Osteoblast (primary cell): ENCODE measurements at places on chromosomes 5 and 9. TPM values are rescaled to one million over a fixed set of nuclear protein-coding genes. Genes with fewer than 3 reads are reported as not detected.
A peak's percentile ranks its signal among the peaks of the same experiment; 100 is the strongest.

Gene IRX2
- total RNA-seq, result 5.3 and 7.2 TPM in 2 replicates

Gene C5orf58
- total RNA-seq, result not detected in 2 replicates

Gene SPINK13
- not detected in 2 replicates for total RNA-seq

Gene FAM221B
- total RNA-seq, result not detected in 2 replicates

Gene SLC6A18
- total RNA-seq, result not detected in 2 replicates

Gene PPIC
- total RNA-seq, result 92.8 and 109 TPM in 2 replicates

Gene FOXD4L6
- under 0.01 TPM in 1 of 2 replicates, not detected in the other for total RNA-seq

Gene LCN15
- total RNA-seq, result not detected in 2 replicates

Gene IFNA16
- not detected in 2 replicates for total RNA-seq

Gene TPPP
- total RNA-seq, result not detected in 2 replicates

Gene CORO2A
- 0.29 and 0.72 TPM in 2 replicates for total RNA-seq

Gene TLX3
- not detected in 2 replicates for total RNA-seq

Gene TMEM8B
- total RNA-seq, result 2.1 and 2.5 TPM in 2 replicates

- H3K27me3 ChIP-seq, result peaks cover 33% of the 10 kb centered on the region
- no peak overlapping the region for H3K4me3 ChIP-seq
- no peaks in the 10 kb centered on the region for H3K4me1 ChIP-seq
- H3K27ac ChIP-seq, result no peak overlapping the region
- no peak for DNase-seq
- no peaks in the 10 kb centered on the region for H3K36me3 ChIP-seq
Measured at GRCh38 chr5:72040513-72040912, 66.8 kb upstream of the MAP1B start.

GRCh38 chr5:171308453-171309275, at the start of gene TLX3:
Gene TLX3, plus strand, starts transcription at chr5:171309248. Its CDS starts 118 bp downstream, at chr5:171309366.
- DNase-seq, result peak; percentile 81
- no peak within 1 kb of the TSS for H3K27ac ChIP-seq
- no peaks in the 10 kb centered on the region for H3K36me3 ChIP-seq
- H3K4me1 ChIP-seq, result no peaks in the 10 kb centered on the region

DNA sequence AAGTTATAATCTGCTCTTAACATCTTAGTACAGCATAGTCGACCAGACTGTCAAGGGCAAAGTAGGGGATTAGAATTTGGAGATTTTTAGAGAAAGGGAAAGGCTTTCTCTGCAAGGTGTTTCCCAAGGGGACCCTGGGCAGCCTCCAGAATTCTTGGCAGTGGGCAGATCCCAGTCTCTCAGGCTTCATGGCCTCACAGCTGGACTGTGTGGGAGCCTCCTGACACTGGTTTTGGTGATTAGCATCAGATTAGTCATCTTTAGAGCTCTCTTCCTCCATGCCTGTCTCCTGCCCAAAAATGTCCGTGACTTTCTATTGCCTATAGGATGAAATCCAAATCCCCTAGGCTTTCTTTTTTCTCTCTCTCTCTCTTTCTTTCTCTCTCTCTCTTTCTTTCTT, 370.7 kb downstream of the ZSWIM6 start:
- no peak overlapping the region for H3K27ac ChIP-seq
- peak; percentile 53 for DNase-seq
- no peaks in the 10 kb centered on the region for H3K36me3 ChIP-seq
- peaks cover 11% of the 10 kb centered on the region for H3K27me3 ChIP-seq

DNA sequence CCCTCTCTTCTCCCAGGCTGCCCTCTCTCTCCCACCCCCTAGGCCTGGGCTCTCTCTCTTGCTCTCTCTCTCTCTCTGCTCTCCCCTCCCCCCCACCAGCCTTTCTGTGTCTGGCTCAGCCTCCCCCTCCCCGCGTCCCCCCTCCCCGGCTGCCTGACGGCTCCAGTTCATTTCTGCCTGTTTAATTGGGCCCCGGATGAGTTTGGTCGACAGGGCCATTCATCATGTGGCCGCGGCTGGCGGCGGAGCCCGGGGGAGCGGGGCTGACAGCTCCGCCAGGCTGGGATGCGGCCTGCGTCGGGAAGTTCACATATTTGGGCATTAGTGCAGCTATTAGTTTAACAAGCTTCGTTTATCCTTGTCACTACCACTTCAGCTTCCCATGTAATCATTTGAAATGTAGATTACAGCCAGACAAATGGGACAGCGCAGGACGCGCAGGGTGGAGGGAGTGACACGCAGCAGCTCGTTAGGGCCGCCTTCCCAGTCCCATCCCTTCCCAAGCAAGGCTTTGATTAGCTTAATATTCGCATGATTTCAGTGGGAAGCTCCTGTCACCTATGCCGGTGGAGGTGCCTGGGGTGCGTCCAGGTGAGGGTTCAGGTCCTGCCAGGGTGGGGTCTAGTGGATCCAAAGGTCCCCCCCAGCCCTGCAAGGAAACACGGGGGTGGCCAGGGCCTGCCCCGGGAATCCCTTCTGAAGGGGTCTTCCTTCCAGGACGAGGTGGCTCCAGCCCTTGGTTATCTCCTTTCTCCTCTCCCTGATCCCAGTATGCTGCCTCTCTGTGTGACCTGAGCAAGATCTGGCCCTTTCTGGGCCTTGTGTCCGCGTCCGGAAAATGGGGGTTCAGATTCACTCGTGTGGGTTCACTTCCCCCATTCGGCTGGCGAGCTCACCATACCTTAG, 214.8 kb downstream of the PAX5 start:
- H3K4me1 ChIP-seq, result no peaks in the 10 kb centered on the region
- no peaks in the 10 kb centered on the region for H3K36me3 ChIP-seq
- peak; percentile 54 for DNase-seq
- no peak overlapping the region for H3K4me3 ChIP-seq
- H3K27ac ChIP-seq, result no peak overlapping the region

- no peaks in the 10 kb centered on the region for H3K36me3 ChIP-seq
- no peaks in the 10 kb centered on the region for H3K4me1 ChIP-seq
- H3K27ac ChIP-seq, result no peak overlapping the region
- no peaks in the 10 kb centered on the region for H3K27me3 ChIP-seq
- H3K4me3 ChIP-seq, result no peak overlapping the region
Measured at GRCh38 chr9:12185856-12186255, 507.3 kb upstream of the TYRP1 start.

DNA sequence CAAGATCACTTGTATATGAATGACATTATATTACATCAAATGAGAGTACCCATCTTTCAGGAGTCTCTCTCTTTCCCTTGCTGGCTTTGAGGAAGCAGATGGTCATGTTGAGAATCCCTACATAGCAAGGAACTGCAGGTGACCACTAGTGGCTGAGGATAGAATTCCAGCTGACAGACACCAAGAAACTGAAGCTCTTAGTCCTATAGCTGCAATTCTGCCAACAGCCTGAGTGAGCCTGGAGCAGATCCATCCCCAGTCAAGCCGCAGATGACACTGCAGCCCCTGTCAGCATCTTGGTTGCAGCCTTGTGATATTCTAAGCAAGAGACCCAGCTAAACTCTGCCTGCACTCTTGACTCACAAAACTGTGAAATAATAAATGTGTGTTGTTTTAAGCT, 531.5 kb downstream of the CSNK1G3 start:
- peak; percentile 3 for DNase-seq
- no peak overlapping the region for H3K27ac ChIP-seq
- H3K4me3 ChIP-seq, result no peak overlapping the region
- no peaks in the 10 kb centered on the region for H3K4me1 ChIP-seq
- no peaks in the 10 kb centered on the region for H3K27me3 ChIP-seq
- H3K36me3 ChIP-seq, result no peaks in the 10 kb centered on the region

DNA sequence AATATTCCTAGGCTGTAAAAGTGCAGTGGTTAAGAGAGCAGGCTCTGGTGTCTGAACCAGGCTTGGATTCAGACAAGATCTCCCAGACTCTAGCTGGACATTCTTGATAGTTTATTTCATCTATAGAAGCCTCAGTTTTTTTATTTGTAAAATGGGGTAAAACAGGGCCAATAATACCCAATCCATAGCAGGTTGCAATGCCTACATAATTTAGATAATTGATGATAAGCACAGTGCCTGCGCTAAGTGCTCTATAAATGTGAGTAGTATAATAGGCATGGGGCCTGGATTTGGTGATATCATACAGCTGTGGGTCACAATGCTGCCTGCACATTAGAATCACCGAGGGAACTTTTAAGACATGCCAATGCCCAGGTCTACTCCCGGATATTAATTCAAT, 603.5 kb downstream of the ISL1 start:
- H3K27ac ChIP-seq, result no peak overlapping the region
- no peaks in the 10 kb centered on the region for H3K36me3 ChIP-seq
- H3K4me1 ChIP-seq, result no peaks in the 10 kb centered on the region
- H3K27me3 ChIP-seq, result no peaks in the 10 kb centered on the region
- DNase-seq, result no peak

DNA sequence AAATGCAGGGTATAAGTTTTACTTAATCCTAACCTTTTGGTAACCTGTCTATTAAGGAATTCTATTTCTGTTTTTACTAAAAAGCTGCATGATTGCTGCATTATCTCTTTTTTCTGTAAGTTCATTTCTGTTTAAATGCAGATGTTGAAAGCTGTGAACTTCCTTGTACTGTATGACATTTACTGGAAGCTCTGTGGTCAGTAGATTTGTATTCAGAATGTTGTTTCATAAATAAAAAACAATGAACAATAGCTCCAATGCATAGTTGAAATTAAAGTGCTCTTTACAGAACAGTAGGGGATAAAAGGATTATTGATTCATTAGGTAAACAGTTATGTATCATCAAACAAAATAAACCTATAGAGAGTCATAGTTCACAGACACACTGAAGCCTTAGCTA, 46.5 kb upstream of the FKTN start:
- no peak overlapping the region for H3K27ac ChIP-seq
- H3K4me3 ChIP-seq, result no peak overlapping the region
- no peaks in the 10 kb centered on the region for H3K27me3 ChIP-seq
- H3K36me3 ChIP-seq, result peaks cover 13% of the 10 kb centered on the region

- peak overlapping the region; percentile 55 for H3K4me3 ChIP-seq
- peak; percentile 68 for DNase-seq
- H3K27me3 ChIP-seq, result no peaks in the 10 kb centered on the region
- H3K4me1 ChIP-seq, result peaks cover 27% of the 10 kb centered on the region
- peaks cover 4% of the 10 kb centered on the region for H3K36me3 ChIP-seq
Measured at GRCh38 chr5:160083501-160083900, 35.7 kb downstream of the PWWP2A start.

DNA sequence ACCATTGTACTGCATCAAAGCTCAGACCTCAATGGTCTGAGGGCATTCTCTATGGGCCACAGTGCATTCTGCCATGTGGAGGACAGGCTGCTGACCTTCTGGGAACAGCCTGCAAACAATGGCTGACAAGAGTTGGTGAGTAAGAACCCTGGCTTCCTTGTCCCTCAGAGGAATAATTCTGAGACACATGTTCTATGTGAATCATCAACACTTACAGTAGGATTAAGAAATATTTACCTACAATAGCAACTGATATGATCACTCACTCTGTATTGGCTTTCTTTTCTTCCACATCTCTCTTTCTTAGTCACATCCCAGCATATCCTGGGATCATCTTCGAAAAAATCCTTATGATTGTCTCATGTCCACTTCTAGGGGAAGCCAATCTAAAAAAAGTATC, 306.5 kb upstream of the ITGA1 start:
- no peaks in the 10 kb centered on the region for H3K36me3 ChIP-seq
- no peak overlapping the region for H3K4me3 ChIP-seq
- no peaks in the 10 kb centered on the region for H3K27me3 ChIP-seq
- no peaks in the 10 kb centered on the region for H3K4me1 ChIP-seq
- no peak for DNase-seq

DNA sequence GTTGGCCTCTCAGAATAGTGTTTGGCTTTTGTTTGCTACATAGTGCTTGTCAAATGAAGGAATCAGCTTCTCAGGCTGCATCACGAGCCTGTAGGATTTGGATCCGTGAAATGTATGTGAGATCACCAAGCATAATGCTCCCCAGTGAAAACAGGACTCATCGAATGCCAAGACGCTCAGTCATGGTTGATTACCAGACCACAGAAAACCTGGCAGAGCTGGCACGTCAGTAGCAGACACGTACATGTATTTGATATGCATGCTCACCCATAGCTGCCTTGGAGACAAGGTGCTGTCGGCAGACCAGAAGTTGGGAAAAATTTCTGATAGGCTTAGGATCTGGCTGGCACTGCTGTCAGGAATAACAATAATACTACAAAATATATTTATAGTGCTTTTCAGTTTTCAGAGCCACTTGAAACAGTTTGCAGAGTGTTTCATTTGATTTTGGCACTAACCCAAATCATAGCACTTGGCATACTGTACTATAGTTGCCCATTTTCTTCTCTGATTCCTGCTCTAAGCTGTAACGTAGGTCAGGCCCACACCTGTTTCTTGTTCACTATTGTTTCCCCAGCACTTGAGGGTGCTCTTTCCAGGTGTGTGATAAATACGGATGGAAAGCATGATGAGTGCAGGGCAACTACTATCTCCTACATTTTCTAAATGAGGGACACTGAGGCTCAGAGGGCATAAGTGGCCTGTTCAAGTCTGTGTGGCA, 226.1 kb downstream of the NR3C1 start:
- peaks cover 30% of the 10 kb centered on the region for H3K4me1 ChIP-seq
- H3K4me3 ChIP-seq, result no peak overlapping the region
- H3K36me3 ChIP-seq, result no peaks in the 10 kb centered on the region
- no peaks in the 10 kb centered on the region for H3K27me3 ChIP-seq

- H3K27ac ChIP-seq, result peak overlapping the region; percentile 77
- H3K4me1 ChIP-seq, result peaks cover 48% of the 10 kb centered on the region
- no peak overlapping the region for H3K4me3 ChIP-seq
- no peak for DNase-seq
- H3K27me3 ChIP-seq, result no peaks in the 10 kb centered on the region
Measured at GRCh38 chr9:18428661-18429060, 45.3 kb upstream of the ADAMTSL1 start.

DNA sequence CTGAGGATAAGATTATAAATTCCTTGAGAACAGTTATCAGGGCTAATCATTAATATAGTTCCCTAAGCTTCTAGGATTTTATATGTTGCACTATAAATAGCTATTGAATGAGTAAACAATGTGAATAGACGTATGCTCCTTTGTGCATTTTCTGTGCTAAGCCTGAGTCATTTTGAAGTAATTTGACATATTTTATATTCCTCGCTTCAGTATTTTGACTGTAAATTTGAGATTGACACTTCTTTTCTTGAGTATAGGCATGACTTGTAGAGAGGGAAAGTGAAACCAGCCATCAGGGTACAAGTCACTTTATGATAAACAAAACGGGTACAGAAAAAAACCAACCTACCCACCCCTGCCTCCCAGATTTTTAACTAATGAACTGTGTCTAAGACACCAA, 367.7 kb upstream of the PRR16 start:
- H3K27ac ChIP-seq, result no peak overlapping the region
- H3K4me1 ChIP-seq, result no peaks in the 10 kb centered on the region
- no peak for DNase-seq
- H3K36me3 ChIP-seq, result no peaks in the 10 kb centered on the region
- no peaks in the 10 kb centered on the region for H3K27me3 ChIP-seq
- H3K4me3 ChIP-seq, result peak overlapping the region; percentile 19

- H3K27ac ChIP-seq, result peak overlapping the region; percentile 71
- H3K36me3 ChIP-seq, result peaks cover 86% of the 10 kb centered on the region
- H3K4me3 ChIP-seq, result no peak overlapping the region
Measured at GRCh38 chr5:132268769-132269551, 11.5 kb downstream of the PDLIM4 start.

- no peaks in the 10 kb centered on the region for H3K4me1 ChIP-seq
- no peak overlapping the region for H3K27ac ChIP-seq
- DNase-seq, result no peak
- no peaks in the 10 kb centered on the region for H3K36me3 ChIP-seq
- H3K4me3 ChIP-seq, result no peak overlapping the region
Measured at GRCh38 chr5:76404223-76405211, 1.4 kb downstream of the IQGAP2 start.
